Putamen (tissue), 1 donor: ENCODE measurements at places on chromosomes 1 and 21.

DNA sequence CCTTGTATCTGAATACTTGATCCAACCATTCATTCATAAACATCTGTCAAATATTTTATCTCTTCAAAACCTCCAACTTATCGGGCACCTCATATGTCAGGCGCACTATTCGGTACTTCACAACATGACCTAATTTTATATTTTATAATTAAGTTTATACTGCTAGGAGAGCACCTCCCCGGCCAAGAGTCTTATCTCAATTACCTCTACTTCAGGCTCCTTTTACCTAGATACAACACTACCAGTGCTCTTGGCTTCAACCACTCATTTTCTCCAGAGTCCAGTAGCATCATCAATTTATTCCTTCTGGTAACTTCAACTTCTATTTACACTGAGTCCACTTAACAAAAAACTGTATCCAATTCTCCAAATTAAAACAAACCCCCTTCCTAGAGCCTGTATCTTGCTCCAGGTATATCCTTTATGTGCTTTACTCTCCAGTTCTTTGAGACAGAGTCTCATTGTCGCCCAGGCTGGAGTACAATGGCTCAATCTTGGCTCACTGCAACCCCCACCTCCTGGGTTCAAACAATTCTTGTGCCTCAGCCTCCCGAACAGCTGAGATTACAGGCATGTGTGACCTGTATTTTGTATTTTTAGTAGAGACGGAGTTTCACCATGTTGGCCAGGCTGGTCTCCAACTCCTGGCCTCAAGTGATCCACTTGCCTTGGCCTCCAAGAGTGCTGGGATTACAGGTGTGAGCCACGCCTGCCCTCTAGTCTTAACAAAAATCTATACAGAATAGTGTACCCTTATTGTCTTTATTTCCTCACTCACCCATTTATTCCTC, 18.8 kb downstream of the GPBP1L1 start:
- DNase-seq, result no peak

DNA sequence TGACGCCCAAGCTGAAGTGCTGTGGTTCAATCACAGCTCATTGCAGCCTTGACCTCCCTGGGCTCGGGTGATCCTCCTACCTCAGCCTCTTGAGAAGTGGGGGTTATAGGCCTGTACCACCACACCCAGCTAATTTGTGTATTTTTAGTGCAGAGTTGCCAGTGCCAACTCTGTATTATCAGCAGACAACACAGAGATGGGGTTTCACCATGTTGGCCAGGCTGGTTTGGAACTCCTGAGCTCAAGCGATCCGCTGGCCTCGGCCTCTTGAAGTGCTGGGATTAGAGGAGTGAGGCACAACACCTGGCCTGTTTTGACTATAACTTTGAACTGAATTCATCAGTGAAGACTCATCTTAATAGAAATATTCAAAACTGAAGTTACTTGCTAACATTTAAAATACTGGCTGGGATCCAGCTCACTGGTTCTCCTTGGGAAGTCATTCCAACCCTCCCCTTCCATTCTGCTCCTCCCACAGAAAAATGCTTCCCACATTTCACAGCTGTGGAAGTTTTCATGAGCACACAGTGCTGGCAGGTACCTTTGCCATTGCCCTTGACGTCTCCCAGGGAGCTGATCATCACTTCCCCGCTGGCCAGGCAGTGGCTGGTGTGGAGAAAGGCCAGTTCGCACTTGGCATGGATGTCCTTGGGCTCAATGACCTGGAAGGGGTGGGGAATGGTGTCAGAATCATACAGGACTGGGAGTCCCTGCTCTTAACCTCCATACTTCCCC, 4.7 kb downstream of the SELENBP1 start:
- DNase-seq, result peak; percentile 66

- DNase-seq, result no peak
Measured at GRCh38 chr1:50373532-50373931, 49.7 kb downstream of the DMRTA2 start.

- no peak for DNase-seq
Measured at GRCh38 chr1:183272390-183272848, 86.4 kb downstream of the LAMC2 start.
